ENCODE measurements at places on chromosomes 3 and 15. TPM values are rescaled to one million over a fixed set of nuclear protein-coding genes. Genes with fewer than 3 reads are reported as not detected.

DNA sequence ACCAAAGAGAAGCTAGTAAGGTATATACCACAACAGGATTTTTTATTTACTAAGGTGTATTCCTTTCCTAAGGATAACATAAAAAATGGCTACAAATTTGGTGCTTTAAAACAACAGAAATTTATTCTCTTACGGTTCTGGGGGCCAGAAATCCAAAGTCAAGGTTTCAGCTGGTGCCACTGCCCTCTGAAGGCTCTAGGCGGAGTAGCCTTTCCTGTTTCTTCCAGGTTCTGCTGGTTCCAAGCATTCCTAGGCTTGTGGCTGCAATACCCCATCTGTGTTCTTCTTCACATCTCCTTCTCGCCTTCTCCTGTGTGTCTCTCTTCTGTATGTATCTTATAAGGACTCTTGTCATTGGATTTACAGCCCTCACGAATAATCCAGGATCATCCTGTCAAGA lies 549.9 kb downstream of the GRM7 start:
- no peak for DNase-seq

- no peak for DNase-seq
Observed at GRCh38 chr15:100635406-100636071, 33.1 kb downstream of the ASB7 start.

GRCh38 chr3:195511136-195511535 lies 32.0 kb downstream of the PPP1R2 start:
- DNase-seq = no peak

GRCh38 chr15:69836526-69837230 lies 261.0 kb downstream of the TLE3 start:
- no peak for DNase-seq

DNA sequence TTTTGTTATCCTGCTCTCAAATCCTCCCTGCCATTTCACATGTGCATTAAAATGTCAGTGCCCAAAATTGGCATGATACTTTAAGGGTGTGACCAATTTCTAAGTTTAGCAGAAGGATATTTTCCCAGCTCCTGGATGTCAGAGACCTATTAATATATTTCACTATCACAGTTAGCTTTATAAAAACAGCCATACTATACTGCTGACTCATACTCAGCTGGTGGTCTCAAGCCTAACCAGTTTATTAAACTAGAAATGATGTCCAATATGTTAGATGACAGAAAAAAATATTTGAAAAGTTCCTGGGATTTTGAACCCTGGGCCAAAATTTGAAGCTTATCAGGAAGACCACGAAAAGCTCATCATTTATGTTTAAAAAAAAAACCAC lies 60.9 kb upstream of the ZNF280D start:
- no peak for DNase-seq

- DNase-seq = no peak
Observed at GRCh38 chr15:75947092-75947491, 43.4 kb downstream of the FBXO22 start.

The CASR gene
- 28.2 TPM for polyA plus RNA-seq

DNA sequence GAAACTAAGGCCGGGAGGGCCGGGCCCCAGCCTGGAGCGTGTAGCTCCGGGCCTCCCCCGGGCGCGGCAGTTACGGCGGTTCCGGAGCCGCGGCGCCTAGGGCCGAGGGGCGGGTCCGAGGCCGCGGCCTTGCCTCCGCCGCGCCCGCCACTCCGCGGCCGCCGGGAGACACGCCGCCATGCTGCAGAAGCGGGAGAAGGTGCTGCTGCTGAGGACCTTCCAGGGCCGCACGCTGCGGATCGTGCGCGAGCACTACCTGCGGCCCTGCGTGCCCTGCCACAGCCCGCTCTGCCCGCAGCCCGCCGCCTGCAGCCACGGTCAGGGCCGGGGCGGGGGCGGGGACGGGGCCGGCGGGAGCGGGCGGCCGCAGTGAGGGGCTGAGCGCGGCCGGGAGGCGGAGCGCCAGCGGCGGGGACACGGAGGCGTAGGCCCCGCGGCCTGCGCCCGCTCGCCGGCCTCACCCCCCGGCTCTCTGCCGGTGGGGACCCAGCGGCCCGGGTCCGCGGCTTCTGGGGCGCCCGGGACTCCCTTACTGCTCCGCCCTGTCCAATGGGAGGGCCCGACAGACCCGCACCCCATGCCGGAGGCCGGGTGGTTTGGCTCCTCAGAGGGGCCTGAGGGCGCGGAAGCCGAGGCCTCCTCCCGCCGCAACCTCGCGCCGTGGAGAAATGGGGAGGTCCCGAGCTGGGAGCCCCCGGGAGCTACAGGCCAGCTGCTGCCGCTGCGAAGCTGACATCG lies at the start of gene DIS3L:
Gene DIS3L, plus strand, starts transcription at position 150 of the 738 bp plus-strand sequence. Its CDS starts 29 bp downstream, at position 179.
- DNase-seq = peak; percentile 43

The GOLGA6L2 gene
- not detected for polyA plus RNA-seq

- no peak for DNase-seq
Observed at GRCh38 chr15:27768732-27769475, 330.2 kb downstream of the OCA2 start.

Measured in renal pelvis (tissue), 12 donors.